GM23338 (cell line): ENCODE measurements at places on chromosomes 7 and 10. TPM values are rescaled to one million over a fixed set of nuclear protein-coding genes. Genes with fewer than 3 reads are reported as not detected.

OR13A1 gene
- 0.12 TPM in 1 of 2 replicates, not detected in the other for total RNA-seq

RAMP3 gene
- 0.35 and 4.6 TPM in 2 replicates for total RNA-seq

MYOZ1 gene
- 2.4 and 3.2 TPM in 2 replicates for total RNA-seq

C10orf71 gene
- total RNA-seq, result not detected in 2 replicates

MRLN gene
- not detected in 2 replicates for total RNA-seq

DNA sequence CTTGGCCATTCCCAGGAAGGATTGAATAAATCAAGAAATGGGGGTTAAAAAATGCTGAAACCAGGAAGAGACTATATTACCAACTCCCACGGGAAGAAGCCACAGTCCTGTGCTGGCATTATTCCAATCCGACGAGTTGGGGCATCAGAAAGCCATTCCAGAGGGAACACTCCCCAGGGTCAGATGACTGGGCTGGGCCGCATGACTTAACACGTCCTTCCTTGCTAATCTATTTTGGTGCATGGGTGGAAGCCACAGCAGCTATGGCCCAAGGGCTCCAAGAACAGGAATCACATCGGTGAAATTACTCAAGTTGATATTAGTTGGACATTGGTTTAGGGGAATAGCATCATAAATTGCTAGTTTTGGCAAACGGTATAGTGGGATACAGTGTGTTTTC is 592.9 kb upstream of the NRP1 start:
- H3K27ac ChIP-seq, result no peak overlapping the region
- no peak for DNase-seq
- no peaks in the 10 kb centered on the region; the same call in 1 of the 2 replicates for H3K36me3 ChIP-seq
- H3K4me3 ChIP-seq, result no peak overlapping the region
- H3K27me3 ChIP-seq, result no peaks in the 10 kb centered on the region

DNA sequence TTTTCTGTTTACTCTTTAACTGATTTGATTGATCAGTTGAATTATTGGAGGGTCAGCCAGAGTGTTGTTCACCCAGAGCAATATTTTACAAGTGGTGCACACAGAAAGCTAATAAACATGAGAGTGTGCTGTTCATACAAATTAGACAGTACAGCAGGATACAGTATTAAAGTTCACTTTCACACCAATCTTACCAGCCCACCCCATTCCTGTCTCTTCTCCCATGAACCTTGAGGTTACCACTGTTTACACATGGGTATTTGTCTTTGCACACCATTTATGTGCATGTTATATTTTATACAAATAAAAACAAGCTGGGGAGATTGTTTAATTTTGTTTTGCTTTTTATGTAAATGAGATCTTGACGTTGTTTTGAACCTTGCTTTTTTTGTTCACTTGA is 6.5 kb downstream of the CALU start:
- DNase-seq, result no peak
- H3K36me3 ChIP-seq, result peaks cover 28% of the 10 kb centered on the region
- H3K4me3 ChIP-seq, result no peak overlapping the region

DNA sequence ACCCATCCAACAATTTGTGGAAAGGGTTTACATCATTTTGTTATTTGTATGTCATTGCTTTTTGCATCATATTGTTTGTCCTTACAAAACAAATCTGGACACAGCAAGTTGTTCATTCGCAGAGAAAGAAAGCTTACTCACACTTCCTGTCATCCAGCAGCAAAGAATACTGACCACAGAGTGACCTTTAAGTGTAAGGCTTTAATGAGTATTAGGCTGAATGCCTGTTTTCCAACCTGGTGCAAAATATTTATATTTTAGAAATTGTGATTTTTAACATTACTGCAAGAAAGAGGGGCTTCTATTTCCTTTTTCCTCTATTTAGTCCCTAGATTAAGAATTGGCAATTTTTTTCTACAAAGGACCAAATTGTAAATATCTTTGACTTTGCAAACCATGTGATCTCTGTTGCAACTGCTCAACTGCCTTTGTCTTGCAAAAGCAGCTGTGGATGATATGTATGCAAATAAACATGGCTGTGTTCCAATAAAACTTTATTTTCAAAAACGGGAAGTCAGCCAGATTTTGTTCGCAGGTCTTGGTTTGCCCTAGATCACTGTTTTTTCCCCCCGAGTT is 27.8 kb upstream of the ITGB1 start:
- H3K27ac ChIP-seq, result no peak overlapping the region
- 0 out of 2 replicates have a peak, but pooled peaks cover 3% of the 10 kb centered on the region for H3K27me3 ChIP-seq
- peaks cover 25% of the 10 kb centered on the region for H3K4me1 ChIP-seq
- H3K36me3 ChIP-seq, result no peaks in the 10 kb centered on the region

- no peaks in the 10 kb centered on the region for H3K36me3 ChIP-seq
- H3K4me1 ChIP-seq, result no peaks in the 10 kb centered on the region; the same call in 1 of the 2 replicates
Observed at GRCh38 chr10:43208147-43209073, 58.5 kb downstream of the RASGEF1A start.

DNA sequence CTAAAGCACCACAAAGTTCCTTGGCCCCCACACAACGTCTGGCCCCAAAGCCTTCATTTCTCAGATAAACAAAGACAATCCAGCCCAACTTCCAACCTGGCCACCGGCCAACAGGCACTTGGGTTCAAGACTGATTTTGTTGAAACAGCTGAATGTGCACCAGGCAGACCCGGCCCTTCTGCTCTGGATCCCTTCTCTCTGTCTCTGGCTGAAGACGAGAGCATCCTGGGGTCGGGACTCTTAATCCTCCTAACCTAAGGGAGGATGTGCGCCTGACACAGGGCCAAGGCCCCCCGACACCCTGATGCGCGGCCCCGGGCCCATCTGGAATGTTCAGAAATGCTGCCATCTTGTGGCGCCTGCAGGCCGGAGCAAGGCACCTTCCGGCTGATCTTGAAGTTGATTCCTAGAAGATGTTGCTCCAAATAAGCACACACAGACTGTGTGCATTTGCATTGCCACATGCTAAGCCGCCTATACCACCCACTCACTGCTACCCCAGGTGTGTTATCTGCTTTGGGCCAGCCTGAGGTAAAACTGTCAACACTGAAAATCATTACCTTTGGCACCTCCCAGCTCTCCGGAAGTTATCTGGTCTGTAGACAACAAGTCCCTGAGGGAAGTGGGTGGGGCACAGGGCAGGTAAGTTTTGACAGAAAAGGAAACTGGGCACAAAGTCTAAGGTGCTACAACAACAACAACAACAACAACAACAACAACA is 98.4 kb upstream of the HABP2 start:
- H3K27ac ChIP-seq, result no peak overlapping the region
- H3K27me3 ChIP-seq, result no peaks in the 10 kb centered on the region
- peak; percentile 89 for DNase-seq
- H3K4me3 ChIP-seq, result no peak overlapping the region

- H3K4me3 ChIP-seq, result no peak overlapping the region
- DNase-seq, result no peak
- no peaks in the 10 kb centered on the region for H3K36me3 ChIP-seq
Observed at GRCh38 chr7:20450536-20450935, 119.8 kb downstream of the ITGB8 start.

- H3K27me3 ChIP-seq, result no peaks in the 10 kb centered on the region
- no peaks in the 10 kb centered on the region for H3K36me3 ChIP-seq
- peaks cover 12% of the 10 kb centered on the region for H3K4me1 ChIP-seq
- 0 out of 2 replicates have a peak overlapping the region, but pooled peaks have one; percentile 10 for H3K4me3 ChIP-seq
- H3K27ac ChIP-seq, result no peak overlapping the region; the same call in 1 of the 2 replicates
- peak; percentile 7 for DNase-seq
Observed at GRCh38 chr10:76336213-76336963, 905.0 kb downstream of the LRMDA start.

DNA sequence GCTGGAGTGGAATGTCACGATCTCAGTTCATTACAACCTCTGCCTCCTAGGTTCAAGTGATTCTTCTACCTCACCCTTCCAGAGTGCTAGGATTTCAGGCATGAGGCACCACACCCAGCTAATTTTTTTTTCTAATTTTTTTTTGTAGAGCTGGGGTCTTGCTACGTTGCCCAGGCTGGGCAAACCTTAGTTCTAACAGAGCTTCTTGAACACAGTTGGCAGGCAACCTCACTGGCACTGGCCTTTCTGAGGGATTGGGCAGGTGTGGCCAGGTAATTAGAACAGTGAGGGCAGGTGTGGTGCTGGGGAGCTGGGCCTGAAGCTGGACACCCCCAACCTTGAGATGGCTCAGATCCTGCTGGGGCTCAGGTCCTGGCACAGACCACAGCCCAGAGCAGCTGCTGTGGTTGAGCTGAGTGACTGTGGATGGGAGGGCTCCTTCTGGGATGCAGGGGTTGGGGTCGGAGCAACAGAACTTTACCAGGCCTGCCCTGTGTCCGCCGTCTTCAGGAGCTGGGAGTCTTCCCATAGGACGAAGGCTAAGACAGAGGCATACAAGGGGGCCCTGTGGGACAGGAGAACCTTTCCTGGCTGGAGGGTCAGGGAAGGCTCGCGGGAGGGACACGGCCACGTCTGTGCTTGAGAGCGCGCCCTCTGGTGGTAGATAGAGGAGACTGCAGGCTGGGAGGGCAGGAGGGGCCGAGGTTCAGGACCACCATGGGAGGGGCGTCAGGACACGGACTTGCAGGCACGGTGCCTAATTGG is 48.2 kb downstream of the COL26A1 start:
- no peaks in the 10 kb centered on the region for H3K36me3 ChIP-seq
- H3K27me3 ChIP-seq, result no peaks in the 10 kb centered on the region
- peaks cover 21% of the 10 kb centered on the region for H3K4me1 ChIP-seq
- no peak overlapping the region for H3K27ac ChIP-seq
- DNase-seq, result peak; percentile 96
- no peak overlapping the region for H3K4me3 ChIP-seq

GRCh38 chr10:100723770-100724530 is 21.4 kb upstream of the PAX2 start:
- H3K36me3 ChIP-seq, result no peaks in the 10 kb centered on the region; the same call in 1 of the 2 replicates
- peaks cover 13% of the 10 kb centered on the region; the same call in 1 of the 2 replicates for H3K4me1 ChIP-seq
- H3K4me3 ChIP-seq, result peak overlapping the region; percentile 47
- DNase-seq, result peak; percentile 71
- H3K27ac ChIP-seq, result no peak overlapping the region

- DNase-seq, result no peak
- H3K27me3 ChIP-seq, result no peaks in the 10 kb centered on the region
- H3K4me3 ChIP-seq, result no peak overlapping the region; the same call in 1 of the 2 replicates
- H3K4me1 ChIP-seq, result peaks cover 40% of the 10 kb centered on the region
Observed at GRCh38 chr7:137990251-137990941, 11.5 kb downstream of the CREB3L2 start.

GRCh38 chr7:18786796-18787195 is 291.2 kb downstream of the HDAC9 start:
- DNase-seq, result no peak
- H3K4me3 ChIP-seq, result no peak overlapping the region
- H3K4me1 ChIP-seq, result no peaks in the 10 kb centered on the region
